Left kidney (tissue), 8 donors: ENCODE measurements at places on chromosomes 2 and 18. TPM values are rescaled to one million over a fixed set of nuclear protein-coding genes. Genes with fewer than 3 reads are reported as not detected.
A peak's percentile ranks its signal among the peaks of the same experiment; 100 is the strongest.

ANKRD39 gene
- 7.4 TPM for polyA plus RNA-seq

DNER gene
- 67.2 TPM for polyA plus RNA-seq

- DNase-seq, result peak; percentile 7
These were observed 196.9 kb downstream of the THSD7B start for GRCh38 chr2:136962105-136962725.

- DNase-seq, result no peak
These were observed 47.9 kb downstream of the KIF5C start for GRCh38 chr2:148922776-148923475.

GRCh38 chr2:159126432-159127022 is 158.1 kb downstream of the TANC1 start:
- no peak for DNase-seq

DNA sequence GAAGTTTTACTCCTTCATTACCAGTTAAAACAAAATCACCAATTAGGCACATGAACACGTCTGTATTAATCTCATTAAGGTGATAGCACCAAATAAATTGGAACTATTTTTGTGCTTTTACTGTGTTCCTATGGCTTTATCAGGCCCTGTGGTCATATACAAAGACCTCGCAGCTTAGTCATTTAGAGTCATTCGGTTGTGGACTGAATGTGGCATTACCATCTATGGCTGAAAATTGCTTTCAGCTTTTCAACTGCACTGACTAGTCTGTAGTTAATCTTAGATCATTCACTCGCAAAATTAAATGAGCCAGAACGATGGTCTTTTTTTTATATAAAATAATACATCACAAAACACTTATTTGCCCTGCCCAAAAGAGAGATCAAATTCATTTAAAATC is 601.7 kb downstream of the NR4A2 start:
- no peak for DNase-seq
